IPS DF 6.9 (cell line): ENCODE measurements at places on chromosomes 12 and 14.

- no peak for DNase-seq
These were observed at the start of gene HSPB8 for GRCh38 chr12:119178544-119179334. Gene HSPB8 (plus strand): TSS chr12:119178931. CDS start chr12:119179313, 382 bp downstream.

- DNase-seq: no peak
These were observed 133.8 kb upstream of the NUDT4 start for GRCh38 chr12:93243689-93244513.

DNA sequence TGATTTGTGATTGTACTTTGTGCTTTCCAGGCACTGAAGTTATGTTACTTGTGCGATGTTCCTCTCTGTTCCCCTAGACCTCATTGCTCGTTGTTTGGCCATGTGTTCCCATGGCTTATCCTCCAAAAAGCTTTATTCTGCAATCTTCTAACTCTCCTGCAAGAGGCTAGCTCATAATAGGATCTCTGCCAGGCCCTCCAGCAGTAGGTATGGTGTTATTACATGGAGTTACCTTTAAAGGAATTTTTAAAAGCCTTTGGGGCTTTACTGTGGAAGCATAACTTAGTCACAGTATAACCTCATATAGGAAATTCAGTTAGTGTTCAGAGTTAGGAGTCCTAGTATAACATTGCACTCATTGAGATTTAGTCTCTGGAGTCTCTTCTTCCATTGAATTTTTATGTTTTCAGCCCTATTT is 292.3 kb downstream of the RAD51B start:
- DNase-seq: no peak

- no peak for DNase-seq
These were observed 1.2 kb downstream of the METTL1 start for GRCh38 chr12:57770734-57771133.

GRCh38 chr12:100564090-100564489 is 9.4 kb upstream of the GAS2L3 start:
- DNase-seq: no peak

GRCh38 chr12:93802293-93802692 is 125.1 kb downstream of the CRADD start:
- DNase-seq: no peak

DNA sequence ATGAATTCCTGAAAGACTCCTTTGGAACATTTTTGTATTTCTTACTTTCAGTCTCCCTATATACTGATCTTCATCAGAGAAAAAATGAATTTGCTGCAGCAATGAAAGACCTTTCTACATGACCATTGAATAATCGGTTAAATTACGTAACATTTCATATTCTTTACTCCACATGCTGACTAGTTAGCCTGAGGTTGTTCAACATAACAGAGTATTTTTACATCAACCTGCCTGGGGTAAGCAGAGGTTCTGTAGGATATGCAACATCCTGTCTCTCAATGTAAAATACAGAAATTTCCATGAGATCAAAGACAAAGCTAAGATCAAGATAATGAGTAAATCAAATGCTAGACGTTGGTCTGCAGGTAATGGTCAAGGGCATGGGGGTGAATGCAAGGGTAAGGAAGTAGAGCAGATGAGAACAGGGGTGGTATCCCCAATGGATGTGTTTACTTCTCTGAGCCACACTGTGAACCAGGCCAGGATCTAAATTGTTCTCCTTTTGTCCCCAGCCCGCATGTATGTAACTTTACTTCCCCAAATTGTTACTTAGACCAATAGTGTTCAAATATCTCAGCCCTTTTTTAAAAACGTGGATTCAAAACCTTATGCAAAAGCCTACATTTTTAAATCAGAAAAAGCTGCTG is 45.4 kb downstream of the DUSP6 start:
- DNase-seq: no peak

DNA sequence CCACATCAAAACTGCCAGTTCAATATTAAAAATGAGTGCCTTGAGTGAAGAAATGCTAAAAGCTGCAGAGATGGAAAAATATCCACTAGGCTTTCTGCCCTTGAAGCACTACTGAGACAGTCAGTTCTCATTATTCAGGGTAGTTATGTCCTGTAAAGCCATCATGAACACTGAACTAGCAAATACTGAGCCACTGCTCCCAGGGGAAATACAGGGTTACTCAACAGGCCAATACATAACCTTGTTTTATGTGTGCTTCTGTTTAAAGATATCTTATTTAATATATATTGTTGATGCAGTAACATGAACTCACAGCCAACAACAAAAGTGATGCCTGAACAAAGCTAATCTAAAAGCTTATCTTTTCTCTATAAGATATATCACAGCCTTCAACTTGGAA is 3.3 kb downstream of the RAD52 start:
- no peak for DNase-seq

- no peak for DNase-seq
These were observed 42.3 kb upstream of the MMP17 start for GRCh38 chr12:131785763-131786330.
